Naive B cell (primary cell): ENCODE measurements at places on chromosomes 7 and 10. TPM values are rescaled to one million over a fixed set of nuclear protein-coding genes. Genes with fewer than 3 reads are reported as not detected.

Gene TRIM73
- 1.4 TPM for polyA plus RNA-seq

Gene LIPN
- not detected for polyA plus RNA-seq

Gene PRLHR
- polyA plus RNA-seq, result not detected

Gene ACTR3C
- not detected for polyA plus RNA-seq

Gene VWA2
- polyA plus RNA-seq, result not detected

Gene SPDYE9
- 0.25 TPM for polyA plus RNA-seq

Gene RPP38
- 30.9 TPM for polyA plus RNA-seq

Gene AS3MT
- polyA plus RNA-seq, result not detected

Gene TMEM26
- not detected for polyA plus RNA-seq

Gene PDZD8
- 8.4 TPM for polyA plus RNA-seq

Gene EGR2
- polyA plus RNA-seq, result 1.7 TPM

Gene NUTM2E
- not detected for polyA plus RNA-seq

DNA sequence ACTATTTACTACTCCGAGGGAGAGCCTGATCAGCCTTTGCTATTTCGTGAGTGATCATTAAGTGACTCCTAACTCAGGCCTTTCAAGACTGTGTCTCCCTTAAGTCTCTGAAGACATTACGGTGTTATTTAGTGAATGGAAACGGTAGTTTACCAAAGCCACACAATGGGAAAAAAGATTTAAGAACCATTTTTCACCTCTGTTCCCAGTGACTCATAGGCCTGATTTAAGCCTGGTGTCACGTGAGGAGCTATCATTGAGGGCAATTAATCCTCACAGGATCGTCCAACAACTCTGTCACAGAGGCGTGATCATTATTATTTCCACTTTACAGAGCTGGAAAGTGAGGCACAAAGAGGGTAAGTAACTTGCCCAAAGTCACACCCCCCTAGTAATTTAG is 20.3 kb downstream of the C10orf90 start:
- DNase-seq, result no peak

- DNase-seq, result no peak
These were observed 422 bp downstream of the AP1S1 start for GRCh38 chr7:101154693-101155102.

- DNase-seq, result no peak
These were observed 6.3 kb downstream of the NUDT5 start for GRCh38 chr10:12189426-12189825.

- DNase-seq, result no peak
These were observed 48.7 kb downstream of the PWWP2B start for GRCh38 chr10:132445516-132446194.

- DNase-seq, result no peak
These were observed 111.3 kb downstream of the SLIT1 start for GRCh38 chr10:97074256-97075145.

DNA sequence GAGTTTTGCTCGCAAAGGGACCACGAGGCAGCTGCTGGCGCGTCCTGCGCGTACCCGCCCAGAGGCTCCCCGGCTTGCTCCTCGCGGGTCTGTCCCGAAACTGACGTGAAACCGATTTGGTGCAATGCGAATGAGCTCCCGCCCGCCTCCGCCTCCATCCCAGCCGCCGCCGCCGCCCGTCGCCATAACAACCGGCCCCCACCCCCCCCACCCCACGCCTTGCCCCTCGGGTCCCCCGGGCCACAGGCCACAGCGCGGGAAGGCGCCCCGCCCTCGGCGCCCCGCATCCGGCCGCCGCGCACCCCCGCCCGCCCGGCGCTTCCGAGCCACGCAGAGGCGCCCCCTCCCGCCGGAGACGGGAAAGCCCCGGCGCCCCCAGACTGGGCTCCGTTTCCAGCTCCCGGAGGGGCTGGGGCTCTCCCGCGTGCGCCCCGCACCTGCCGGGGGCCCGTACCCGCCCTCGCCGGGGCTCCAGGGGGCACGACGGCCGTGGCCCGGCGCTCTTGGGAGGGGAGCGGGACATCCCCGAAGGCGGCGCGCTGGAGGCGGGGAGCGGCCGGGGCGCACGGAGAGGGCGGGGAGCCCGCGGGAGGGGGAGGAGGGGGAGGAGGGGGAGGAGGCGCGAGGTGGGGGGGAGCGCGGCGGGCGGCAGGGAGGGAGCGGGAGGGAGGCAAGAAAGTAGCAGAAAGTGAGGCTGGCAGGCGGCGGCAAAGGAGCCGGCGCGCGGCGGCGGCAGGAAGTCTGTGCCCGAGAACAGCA is at the start of gene CAMK1D:
TSS of gene CAMK1D (plus strand) at position 678 of the 759 bp plus-strand sequence.
- DNase-seq, result peak; percentile 89

DNA sequence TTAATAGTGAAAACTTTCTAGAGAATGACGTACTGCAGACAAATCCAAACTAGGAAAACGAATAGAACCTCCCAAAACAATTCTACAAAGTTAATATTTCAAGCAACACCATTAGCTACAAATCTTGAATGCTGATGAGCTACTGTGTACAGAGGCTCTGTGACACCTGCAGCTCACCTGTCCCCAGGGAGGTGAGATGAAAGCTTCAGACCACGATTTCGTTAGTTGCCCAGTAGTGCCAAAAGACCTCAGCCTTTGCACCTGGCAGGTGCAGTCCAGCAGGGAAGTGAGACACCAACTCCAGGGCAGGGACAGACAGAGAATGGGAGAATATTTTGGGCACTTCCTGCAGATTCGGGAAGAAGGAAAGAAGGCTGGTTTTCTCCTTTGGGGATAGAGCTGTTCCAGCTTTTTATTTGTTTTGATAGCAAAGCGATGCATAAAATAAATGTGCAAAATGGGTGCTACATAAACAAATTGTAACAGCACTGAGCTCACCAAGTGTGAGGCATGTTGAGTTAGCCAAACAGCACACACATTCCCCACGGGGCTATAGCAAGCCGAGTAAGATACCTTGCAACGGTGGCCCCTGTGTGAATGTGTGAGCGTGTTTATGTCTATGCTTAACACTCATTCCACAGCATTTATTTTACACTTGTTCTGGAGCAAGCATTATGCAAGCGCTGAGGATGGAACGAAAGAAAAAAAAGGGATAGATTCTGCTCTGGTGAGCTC is 1024.8 kb upstream of the AUTS2 start:
- no peak for DNase-seq

- DNase-seq, result no peak
These were observed 19.0 kb downstream of the SUN3 start for GRCh38 chr7:48009954-48010353.

GRCh38 chr10:113438652-113439051 is 114.2 kb upstream of the HABP2 start:
- no peak for DNase-seq

DNA sequence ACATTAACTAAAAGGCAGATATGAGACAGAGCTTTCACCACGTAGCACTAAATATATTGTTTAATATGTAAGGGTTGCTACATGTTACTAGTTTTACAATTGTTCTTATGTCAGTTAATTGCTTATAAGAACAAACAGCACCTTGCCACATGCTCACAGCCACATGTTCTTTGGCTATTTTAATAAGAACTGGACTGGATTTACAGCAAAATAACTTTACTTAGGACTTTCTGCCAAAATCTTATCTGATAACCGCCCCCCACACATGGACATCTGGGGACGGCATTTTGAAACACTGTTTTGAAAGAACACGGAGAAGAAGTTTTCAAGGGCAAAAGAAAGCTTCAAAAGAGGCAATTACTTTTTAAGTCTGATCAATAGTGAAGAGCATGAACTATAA is 45.3 kb downstream of the JAZF1 start:
- no peak for DNase-seq

DNA sequence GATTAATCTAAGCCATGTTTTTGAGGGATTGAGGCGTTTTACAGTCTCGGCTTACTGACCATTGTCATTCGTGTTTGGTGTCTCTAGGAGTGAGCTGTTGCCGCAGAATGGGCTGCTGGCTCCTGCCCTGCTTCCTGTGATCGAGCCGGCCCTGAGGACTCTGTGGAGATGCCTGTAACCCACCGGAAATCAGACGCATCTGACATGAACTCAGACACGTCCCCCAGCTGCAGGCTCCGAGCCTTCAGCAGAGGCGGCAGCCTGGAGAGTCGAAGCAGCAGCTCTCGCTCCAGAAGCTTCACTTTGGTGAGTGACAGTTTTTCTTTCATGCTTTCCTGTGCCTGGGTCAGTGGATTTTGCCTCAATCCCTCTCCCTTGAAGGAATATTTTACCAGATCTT is 28.8 kb downstream of the PROSER2 start:
- DNase-seq, result no peak

DNA sequence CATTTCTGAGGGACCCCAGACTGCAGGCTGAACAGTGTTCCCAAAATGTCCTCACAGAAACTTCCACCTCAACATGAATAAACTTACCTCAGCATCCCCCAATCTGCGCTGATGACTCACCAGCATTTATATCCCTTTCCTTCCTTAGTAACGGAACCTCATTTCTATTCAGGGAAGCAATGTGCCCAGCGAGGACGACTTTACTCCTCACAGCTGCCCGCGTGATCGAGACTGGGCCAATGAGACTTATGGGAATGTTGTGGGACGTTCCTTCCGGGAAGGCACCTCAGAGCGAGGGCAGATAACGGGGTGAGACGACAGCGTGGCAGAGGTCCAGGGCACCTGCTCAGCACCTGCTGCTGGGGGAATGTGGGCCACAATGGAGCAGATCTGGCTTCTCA is 73.1 kb upstream of the CAMK2B start:
- no peak for DNase-seq

DNA sequence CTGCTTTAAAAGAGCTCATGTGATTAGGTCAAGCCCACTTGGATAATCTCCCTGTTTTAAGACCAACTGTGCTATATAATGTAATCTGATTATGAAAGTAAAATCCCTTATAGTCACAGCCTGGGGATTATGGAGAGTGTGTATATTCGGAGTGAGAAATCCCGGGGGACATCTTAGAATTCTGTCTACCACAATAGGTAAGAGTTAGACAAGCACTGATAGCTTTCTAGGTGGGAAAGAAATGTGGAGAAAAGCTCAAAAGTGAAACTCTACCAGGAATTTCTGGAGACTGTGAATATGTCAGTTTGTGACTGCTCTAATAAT is 2.9 kb upstream of the VCL start:
- DNase-seq, result no peak
